ENCODE measurements at places on chromosomes 5 and 9.

DNA sequence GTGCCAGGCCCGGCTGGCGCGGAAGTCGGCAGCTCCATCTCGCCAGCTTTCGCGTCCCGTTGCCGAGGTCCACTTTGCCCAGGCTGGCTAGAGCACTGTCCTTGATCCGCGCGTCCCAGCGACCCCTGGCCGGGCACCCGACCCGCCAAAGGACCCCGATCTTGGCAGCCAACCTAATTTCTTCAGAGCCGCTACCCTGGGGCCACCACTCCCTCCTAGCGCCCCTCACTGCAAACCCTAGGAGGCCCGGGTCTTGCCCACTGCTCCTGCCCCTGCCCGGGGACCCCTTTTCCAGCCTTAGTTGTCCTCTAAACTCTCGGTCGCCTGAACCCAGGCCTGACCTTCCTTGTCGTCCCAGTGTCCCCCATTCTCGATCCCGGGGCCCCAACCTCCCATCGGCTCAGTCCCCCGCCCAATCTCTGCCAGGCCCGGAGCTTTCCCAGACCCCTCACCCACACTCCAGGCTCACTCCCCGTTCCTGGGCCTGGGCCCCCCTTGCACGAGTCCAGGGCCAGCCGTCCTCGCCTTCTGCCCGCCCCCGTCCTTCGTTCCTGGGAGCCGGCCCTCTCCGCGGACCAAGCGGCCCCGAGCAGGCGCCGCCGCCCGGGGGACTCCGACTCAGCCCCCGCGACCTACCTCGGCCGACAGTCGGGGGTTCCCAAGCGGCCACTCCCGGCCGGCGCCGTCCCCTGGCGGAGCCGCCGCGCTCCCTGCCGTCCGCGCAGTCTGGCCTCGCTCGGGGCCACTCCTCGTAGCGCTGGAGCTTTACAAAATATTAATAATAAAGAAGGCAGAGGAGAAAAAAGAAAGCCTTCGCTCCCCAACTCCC is 701 bp upstream of the LMX1B start:
- no peak for DNase-seq

- DNase-seq, result no peak
Measured at GRCh38 chr5:88145611-88146467, 122.8 kb downstream of the TMEM161B start.

GRCh38 chr9:6978591-6978990 is 220.8 kb downstream of the KDM4C start:
- DNase-seq, result no peak

GRCh38 chr5:149559706-149560105 is 8.5 kb upstream of the CSNK1A1 start:
- DNase-seq, result no peak

DNA sequence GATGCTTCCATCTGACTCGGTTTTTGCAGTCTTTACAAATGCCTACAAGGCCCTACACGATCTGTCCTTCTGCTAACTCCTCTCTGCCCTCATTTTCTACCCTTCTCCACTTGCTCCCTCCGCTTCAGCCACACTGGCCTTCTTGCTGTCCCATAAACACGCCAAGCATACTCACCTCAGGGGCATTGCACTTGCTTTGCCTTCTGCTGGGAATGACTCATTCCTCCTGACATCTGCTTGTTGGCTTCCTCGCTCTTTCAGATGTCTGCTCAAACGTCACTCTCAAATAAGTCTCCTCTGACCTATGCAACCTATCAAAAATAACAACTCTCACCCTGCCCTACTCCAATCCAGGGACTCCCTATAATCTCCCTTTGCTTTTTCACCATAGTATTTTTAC is 28.2 kb downstream of the CDC25C start:
- DNase-seq, result no peak

GRCh38 chr9:13718086-13718485 is 438.6 kb upstream of the MPDZ start:
- DNase-seq, result no peak

- DNase-seq, result no peak
Measured at GRCh38 chr9:75414371-75415160, 326.3 kb downstream of the OSTF1 start.

Measured in activated naive CD8-positive, alpha-beta T cell treated with anti-CD3 and anti-CD28 coated beads, Interleukin-2, amount 50 U/mL, for 16 hours (primary cell).